ENCODE measurements at places on chromosomes 12 and 14.

GRCh38 chr14:94522115-94522724 is 13.0 kb upstream of the SERPINA12 start:
- no peak for DNase-seq

DNA sequence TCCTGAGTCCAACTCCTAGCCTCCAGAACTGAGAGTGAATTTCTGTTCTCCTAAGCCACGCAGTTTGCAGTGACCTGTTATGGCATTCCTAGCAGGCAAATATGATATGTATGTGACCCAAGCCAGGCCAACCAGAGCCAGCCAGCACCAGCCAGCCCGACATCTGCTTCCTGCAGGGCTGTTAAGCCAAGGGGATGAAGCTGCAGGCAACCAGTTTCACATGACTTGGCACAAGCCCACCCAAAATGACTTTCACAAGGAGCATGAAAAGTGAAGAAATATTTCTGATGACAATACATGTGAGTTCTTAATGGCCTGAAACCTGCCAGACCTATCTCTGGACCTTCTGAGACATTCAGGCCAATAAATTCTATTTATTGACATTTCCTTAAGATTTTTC is 68.1 kb downstream of the ITPK1 start:
- DNase-seq = no peak

- DNase-seq = no peak
Measured at GRCh38 chr12:112304436-112304835, 77.8 kb downstream of the HECTD4 start.

DNA sequence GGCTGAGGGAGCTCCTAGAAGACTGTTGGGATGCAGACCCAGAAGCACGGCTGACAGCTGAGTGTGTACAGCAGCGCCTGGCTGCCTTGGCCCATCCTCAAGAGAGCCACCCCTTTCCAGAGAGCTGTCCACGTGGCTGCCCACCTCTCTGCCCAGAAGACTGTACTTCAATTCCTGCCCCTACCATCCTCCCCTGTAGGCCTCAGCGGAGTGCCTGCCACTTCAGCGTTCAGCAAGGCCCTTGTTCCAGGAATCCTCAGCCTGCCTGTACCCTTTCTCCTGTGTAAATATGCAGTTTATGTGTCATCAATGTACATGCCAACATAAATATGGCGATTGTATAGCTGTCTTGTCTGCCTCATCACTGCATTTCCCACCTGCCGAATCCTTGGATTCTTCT is 7.5 kb downstream of the AMHR2 start:
- no peak for DNase-seq

- no peak for DNase-seq
Measured at GRCh38 chr14:72060917-72061316, 128.7 kb downstream of the RGS6 start.

GRCh38 chr12:12531194-12531593 is 31.5 kb downstream of the DUSP16 start:
- DNase-seq = no peak

DNA sequence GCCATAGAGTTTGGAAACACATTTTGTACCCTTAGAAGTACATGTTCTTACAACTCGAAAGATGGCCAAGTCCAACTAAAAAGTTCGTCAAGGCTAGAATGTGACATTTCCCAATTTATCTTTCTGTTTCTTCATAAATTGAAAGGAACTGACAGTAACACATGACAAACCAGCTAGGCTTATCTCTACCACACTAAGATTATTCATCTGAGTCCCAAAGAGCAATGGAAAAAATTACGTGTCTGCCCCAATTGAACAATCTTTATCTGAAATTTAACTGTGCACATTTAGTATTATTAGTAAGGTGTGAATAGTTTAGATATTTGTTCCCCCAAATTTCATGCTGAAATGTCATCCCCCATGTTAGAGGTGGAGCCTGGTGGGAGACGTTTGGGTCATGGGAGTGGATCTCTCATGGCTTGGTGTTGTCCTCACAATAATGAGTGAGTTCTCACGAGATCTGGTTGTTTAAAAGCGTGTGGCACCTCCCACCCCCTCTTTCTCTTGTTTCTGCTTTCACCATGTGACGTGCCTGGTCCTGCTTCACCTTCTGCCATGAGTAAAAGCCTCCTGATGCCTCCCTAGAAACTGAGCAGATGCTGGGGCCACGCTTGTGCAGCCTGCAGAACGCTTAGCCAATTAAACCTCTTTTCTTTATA is 13.3 kb downstream of the CPM start:
- DNase-seq = no peak

DNA sequence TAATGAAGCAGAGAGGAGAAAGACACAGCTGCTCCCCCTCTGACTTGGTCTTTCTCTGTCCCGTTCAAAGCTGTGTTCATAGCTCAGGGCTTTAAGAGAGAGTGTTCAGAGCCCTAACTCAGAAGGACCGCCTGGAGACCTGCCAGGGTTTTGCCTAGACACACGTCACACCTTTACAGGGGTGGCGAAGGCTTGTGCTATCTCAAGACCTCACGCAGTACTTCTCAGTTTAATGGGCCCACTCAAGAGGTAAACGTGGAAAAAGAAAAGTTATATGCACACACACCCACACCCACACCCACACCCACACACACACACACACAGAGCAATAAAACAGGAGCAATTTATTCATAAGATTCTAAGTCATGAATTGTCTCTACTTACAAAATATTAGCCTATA is 374.3 kb downstream of the C12orf75 start:
- DNase-seq = no peak

All from activated naive CD8-positive, alpha-beta T cell treated with anti-CD3 and anti-CD28 coated beads for 36 hours (primary cell).